Spinal cord (tissue), 10 donors: ENCODE measurements at places on chromosomes 2 and 18. TPM values are rescaled to one million over a fixed set of nuclear protein-coding genes. Genes with fewer than 3 reads are reported as not detected.

The EDAR gene
- polyA plus RNA-seq: 0.44 TPM

The SAG gene
- polyA plus RNA-seq: 0.51 TPM

The CIB4 gene
- polyA plus RNA-seq: not detected

The DNPEP gene
- polyA plus RNA-seq: 57.2 TPM

The PLB1 gene
- 10.5 TPM for polyA plus RNA-seq

The FBXO48 gene
- 2.2 TPM for polyA plus RNA-seq

The PCARE gene
- polyA plus RNA-seq: not detected

The ACADL gene
- 3.1 TPM for polyA plus RNA-seq

The COL5A2 gene
- 45.5 TPM for polyA plus RNA-seq

The PTPRM gene
- 118 TPM for polyA plus RNA-seq

The PIEZO2 gene
- polyA plus RNA-seq: 14.6 TPM

GRCh38 chr2:226030788-226031646 lies 631.5 kb downstream of the NYAP2 start:
- H3K4me3 ChIP-seq: peak overlapping the region; percentile 72
- H3K4me1 ChIP-seq: peaks cover 13% of the 10 kb centered on the region
- no peaks in the 10 kb centered on the region for H3K36me3 ChIP-seq
- peak; percentile 77 for DNase-seq

- no peak for DNase-seq
- peaks cover 22% of the 10 kb centered on the region for H3K4me1 ChIP-seq
- peak overlapping the region; percentile 95 for H3K4me3 ChIP-seq
Measured at GRCh38 chr2:73072129-73072395, 550 bp upstream of the SFXN5 start.

DNA sequence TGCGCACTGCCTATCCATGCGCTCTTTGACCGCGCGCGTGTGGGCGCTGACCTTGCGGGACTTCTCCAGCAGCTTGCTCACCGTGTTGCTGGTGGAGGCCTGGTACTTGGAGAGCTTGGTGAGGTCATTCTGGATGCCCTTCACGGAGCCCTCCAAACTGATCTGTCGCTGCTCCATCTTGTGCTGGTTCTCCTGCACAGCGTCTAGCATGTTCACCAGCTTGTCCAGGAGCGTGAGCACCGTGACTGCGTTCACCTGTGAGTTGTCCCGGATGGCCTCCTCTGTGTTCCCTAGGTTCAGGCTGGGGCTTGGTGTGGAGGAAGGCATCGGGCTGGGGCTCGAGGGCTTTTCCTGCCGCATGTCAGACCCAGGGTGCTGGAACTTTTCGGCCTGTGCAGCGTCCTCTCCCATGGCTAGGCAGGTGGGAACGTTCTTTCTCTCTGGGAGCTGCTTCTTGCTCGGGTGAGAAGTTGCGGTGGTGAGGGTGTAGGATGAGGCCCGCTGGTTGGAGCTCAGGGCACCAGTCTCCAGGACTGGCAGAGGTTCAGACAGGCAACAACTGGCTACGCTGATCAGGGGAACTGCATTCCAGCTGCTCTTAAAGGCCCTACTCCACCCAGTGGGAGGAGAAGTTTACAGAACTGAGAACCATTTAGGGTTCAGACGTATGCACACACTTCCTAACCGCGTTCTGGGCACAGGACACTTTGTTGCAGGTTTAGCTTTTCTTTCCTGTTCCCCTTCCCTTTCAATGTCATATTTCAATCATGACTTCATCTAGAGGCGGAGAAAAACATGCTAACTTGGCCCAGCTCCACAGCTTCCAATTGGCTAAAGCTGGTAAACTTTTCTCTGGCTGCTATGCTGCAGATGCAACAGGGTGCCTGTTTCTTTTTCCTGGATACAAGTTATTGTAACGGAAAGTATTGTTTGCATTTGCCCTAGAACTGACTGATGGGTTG lies at the start of gene CAVIN2:
CAVIN2 (minus strand) TSS at position 574 of the 962 bp plus-strand sequence; CDS start at position 411, 163 bp downstream.
- peak within 1 kb of the TSS; percentile 84 for H3K27ac ChIP-seq
- H3K27me3 ChIP-seq: no peaks in the 10 kb centered on the region
- peaks cover 15% of the 10 kb centered on the region for H3K4me1 ChIP-seq

GRCh38 chr2:208415897-208416296 lies 9.3 kb downstream of the PTH2R start:
- H3K27ac ChIP-seq: no peak overlapping the region
- DNase-seq: no peak
- no peaks in the 10 kb centered on the region for H3K27me3 ChIP-seq
- H3K4me3 ChIP-seq: no peak overlapping the region
- H3K36me3 ChIP-seq: no peaks in the 10 kb centered on the region
- no peaks in the 10 kb centered on the region for H3K4me1 ChIP-seq

GRCh38 chr2:142981069-142981378 lies 103.6 kb downstream of the KYNU start:
- no peak for DNase-seq
- H3K27ac ChIP-seq: no peak overlapping the region
- H3K4me3 ChIP-seq: no peak overlapping the region
- H3K27me3 ChIP-seq: no peaks in the 10 kb centered on the region

DNA sequence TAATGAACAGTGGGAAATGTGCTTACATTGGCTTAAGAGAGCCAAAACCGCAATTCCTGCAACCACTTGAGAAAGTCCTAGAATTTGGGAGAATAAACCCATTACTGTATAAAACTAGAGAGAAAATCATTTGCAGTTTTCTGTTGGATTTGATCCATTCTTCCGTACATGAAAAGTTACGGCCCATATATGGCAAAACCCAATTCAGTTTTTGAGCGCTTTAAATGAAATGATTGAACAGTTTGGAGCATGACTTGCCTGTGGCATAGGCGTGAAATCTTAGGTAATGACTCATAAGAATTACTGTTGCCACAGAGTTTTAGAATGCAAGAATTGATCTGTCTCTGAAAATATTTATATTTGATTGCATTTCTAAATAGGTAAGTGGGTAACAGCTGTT lies 52.0 kb downstream of the PHLPP1 start:
- H3K4me3 ChIP-seq: no peak overlapping the region
- DNase-seq: no peak
- no peaks in the 10 kb centered on the region for H3K4me1 ChIP-seq
- no peaks in the 10 kb centered on the region for H3K27me3 ChIP-seq
- no peak overlapping the region for H3K27ac ChIP-seq

- no peaks in the 10 kb centered on the region for H3K36me3 ChIP-seq
- H3K4me1 ChIP-seq: no peaks in the 10 kb centered on the region
- peak; percentile 31 for DNase-seq
- H3K27me3 ChIP-seq: no peaks in the 10 kb centered on the region
- no peak overlapping the region for H3K4me3 ChIP-seq
Measured at GRCh38 chr2:22086726-22087125, 963.0 kb downstream of the TDRD15 start.

GRCh38 chr2:64629329-64629781 lies 24.4 kb downstream of the SERTAD2 start:
- H3K4me3 ChIP-seq: no peak overlapping the region
- H3K27me3 ChIP-seq: no peaks in the 10 kb centered on the region
- peaks cover 8% of the 10 kb centered on the region for H3K36me3 ChIP-seq
- DNase-seq: no peak
- H3K27ac ChIP-seq: no peak overlapping the region

- no peaks in the 10 kb centered on the region for H3K36me3 ChIP-seq
- no peak for DNase-seq
- H3K4me1 ChIP-seq: no peaks in the 10 kb centered on the region
- no peak overlapping the region for H3K27ac ChIP-seq
Measured at GRCh38 chr18:44887227-44887631, 206.5 kb downstream of the SETBP1 start.

- H3K27me3 ChIP-seq: no peaks in the 10 kb centered on the region
- H3K27ac ChIP-seq: peak overlapping the region; percentile 62
- peaks cover 9% of the 10 kb centered on the region for H3K36me3 ChIP-seq
- H3K4me3 ChIP-seq: no peak overlapping the region
Measured at GRCh38 chr2:24721470-24721869, 71.7 kb downstream of the PTRHD1 start.

DNA sequence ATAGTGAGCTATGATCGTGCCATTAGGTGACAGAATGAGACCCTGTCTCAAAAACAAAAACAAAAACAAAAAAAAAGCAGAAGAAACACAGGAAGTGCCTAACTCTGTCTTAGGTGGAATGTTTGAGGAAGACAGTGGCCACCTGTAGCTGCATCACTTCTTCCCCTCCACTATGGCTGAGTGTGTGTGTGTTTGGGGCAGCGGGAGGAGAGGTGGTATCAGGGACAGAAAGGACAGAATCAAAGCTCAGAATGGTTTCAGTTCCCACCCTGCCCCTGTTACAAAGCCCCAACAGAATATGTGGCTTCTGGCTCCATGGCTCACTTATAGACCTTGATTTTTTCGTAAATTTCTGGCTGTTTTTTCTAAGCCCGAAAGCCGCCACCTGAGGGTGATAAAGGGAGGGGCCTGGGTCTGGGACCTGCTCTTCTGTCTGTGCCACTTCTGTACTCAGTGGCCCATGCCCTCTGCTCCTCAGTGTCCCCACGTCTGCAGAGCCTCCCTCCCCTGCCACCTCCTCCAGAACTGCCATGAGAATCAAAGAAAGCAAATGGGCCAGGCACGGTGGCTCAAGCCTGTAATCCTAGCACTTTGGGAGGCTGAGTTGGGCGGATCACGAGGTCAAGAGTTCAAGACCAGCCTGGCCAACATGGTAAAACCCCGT lies 27.4 kb downstream of the SERTAD2 start:
- H3K27me3 ChIP-seq: no peaks in the 10 kb centered on the region
- H3K36me3 ChIP-seq: peaks cover 6% of the 10 kb centered on the region
- H3K4me1 ChIP-seq: peaks cover 49% of the 10 kb centered on the region
- H3K4me3 ChIP-seq: no peak overlapping the region

- no peak overlapping the region for H3K4me3 ChIP-seq
- H3K36me3 ChIP-seq: no peaks in the 10 kb centered on the region
- peaks cover 14% of the 10 kb centered on the region for H3K4me1 ChIP-seq
- no peak overlapping the region for H3K27ac ChIP-seq
Measured at GRCh38 chr2:113977060-113977659, 87.3 kb downstream of the ACTR3 start.

- H3K36me3 ChIP-seq: no peaks in the 10 kb centered on the region
- no peak for DNase-seq
- no peak overlapping the region for H3K27ac ChIP-seq
- no peak overlapping the region for H3K4me3 ChIP-seq
- no peaks in the 10 kb centered on the region for H3K27me3 ChIP-seq
- no peaks in the 10 kb centered on the region for H3K4me1 ChIP-seq
Measured at GRCh38 chr2:68784188-68784587, 49.6 kb downstream of the ARHGAP25 start.

DNA sequence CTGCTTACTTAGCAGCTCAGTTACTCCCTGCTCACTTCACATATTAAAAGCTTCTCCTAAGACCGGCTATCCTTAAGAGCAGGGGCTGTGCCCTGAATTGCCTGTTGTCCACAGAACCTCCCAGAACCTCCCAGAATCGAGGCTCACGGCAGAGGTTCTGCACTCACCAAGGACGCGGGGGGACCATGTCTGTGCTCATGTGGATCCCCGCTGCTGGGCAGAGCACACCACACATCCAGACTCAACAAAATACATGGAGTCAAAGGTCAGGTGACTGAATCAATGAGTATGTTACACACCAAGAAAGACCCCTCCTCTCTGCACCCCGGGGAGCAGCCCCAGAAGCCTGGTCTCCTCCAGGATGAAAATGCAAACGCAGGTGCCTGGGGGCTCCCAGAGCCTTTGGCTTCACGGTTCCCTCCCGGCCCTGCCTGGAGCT lies 149.0 kb downstream of the MBP start:
- no peak overlapping the region for H3K27ac ChIP-seq
- no peak overlapping the region for H3K4me3 ChIP-seq
- peaks cover 36% of the 10 kb centered on the region for H3K36me3 ChIP-seq
- no peak for DNase-seq
- H3K27me3 ChIP-seq: no peaks in the 10 kb centered on the region

DNA sequence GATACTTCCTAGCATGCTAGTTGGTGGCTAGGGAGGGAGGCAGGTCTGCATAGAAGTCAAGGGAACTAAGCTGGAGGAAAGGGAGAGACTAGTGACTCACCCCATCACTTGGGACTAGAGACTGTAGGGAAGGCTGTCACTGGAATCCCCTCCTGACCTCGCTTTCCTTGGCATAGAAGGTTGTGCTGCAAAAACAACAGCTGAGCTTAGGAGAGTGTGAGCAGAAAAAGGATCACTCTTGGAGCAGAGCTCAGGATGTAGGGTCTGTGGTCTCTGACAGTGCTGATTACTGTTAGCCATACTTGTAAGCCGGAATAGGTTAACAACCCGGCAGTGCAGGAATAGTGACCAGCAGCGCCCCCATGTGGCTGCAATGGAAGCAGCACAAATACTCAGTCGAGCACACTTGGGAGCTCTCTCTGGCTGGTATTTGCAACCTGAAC lies 66.9 kb upstream of the SMAD2 start:
- H3K27me3 ChIP-seq: no peaks in the 10 kb centered on the region
- H3K27ac ChIP-seq: no peak overlapping the region
- H3K4me1 ChIP-seq: peaks cover 4% of the 10 kb centered on the region

GRCh38 chr2:159851941-159852340 lies 53.9 kb upstream of the CD302 start:
- H3K4me1 ChIP-seq: no peaks in the 10 kb centered on the region
- H3K4me3 ChIP-seq: no peak overlapping the region
- peak; percentile 9 for DNase-seq
- no peaks in the 10 kb centered on the region for H3K27me3 ChIP-seq
- no peak overlapping the region for H3K27ac ChIP-seq

DNA sequence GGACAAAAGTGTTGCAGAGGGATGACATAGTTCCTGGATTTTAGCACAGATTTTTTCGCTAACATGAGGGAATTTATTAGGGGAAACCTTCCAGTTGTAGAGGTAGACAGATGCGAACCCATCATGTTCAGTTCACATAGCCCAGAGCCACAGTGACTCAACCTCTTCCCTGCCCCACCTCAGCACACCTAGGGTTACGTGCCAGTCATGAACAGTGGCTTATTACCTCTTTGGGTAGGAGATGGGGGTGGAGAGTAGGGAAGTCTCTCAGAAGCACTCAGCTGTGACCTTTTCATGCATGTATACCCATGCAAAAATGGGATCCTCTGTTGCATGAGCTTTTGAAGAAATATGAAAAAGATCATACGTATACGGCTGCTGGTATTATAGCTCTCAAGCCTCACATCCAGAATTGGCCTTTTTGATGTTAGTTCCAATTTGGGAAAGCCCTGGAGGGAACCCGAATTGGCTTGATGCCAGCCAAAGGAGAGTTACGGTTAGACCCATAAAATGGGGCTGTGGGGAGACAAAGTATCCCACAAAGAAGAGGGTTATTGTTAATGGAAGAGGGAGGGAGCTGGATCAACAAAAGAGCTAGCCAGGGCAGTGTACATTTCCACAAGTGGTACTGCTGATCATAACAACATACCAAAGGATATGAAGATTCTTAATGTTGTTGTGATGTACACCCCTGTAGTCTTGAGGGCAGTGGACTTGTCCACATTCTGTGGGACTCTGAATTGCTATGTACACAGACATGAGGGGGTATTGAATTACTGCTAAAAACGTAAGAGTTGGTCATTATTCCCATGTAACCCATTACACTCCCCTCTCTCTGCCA lies 4.9 kb downstream of the TANC1 start:
- no peak overlapping the region for H3K4me3 ChIP-seq
- H3K27me3 ChIP-seq: peaks cover 27% of the 10 kb centered on the region
- DNase-seq: no peak
- H3K36me3 ChIP-seq: no peaks in the 10 kb centered on the region
- no peak overlapping the region for H3K27ac ChIP-seq
